Head of caudate nucleus (tissue), 42 donors: ENCODE measurements at places on chromosomes 6 and 20.

GRCh38 chr6:130765181-130765727 lies 62.0 kb upstream of the SMLR1 start:
- DNase-seq = no peak

- no peak for DNase-seq
Observed at GRCh38 chr6:161429921-161430490, 156.1 kb upstream of the AGPAT4 start.

GRCh38 chr6:82506526-82506925 lies 142.9 kb downstream of the TPBG start:
- no peak for DNase-seq

GRCh38 chr6:122604676-122605075 lies 5.5 kb upstream of the PKIB start:
- DNase-seq = no peak

GRCh38 chr20:475463-476357 lies 13.4 kb upstream of the TBC1D20 start:
- DNase-seq = no peak

DNA sequence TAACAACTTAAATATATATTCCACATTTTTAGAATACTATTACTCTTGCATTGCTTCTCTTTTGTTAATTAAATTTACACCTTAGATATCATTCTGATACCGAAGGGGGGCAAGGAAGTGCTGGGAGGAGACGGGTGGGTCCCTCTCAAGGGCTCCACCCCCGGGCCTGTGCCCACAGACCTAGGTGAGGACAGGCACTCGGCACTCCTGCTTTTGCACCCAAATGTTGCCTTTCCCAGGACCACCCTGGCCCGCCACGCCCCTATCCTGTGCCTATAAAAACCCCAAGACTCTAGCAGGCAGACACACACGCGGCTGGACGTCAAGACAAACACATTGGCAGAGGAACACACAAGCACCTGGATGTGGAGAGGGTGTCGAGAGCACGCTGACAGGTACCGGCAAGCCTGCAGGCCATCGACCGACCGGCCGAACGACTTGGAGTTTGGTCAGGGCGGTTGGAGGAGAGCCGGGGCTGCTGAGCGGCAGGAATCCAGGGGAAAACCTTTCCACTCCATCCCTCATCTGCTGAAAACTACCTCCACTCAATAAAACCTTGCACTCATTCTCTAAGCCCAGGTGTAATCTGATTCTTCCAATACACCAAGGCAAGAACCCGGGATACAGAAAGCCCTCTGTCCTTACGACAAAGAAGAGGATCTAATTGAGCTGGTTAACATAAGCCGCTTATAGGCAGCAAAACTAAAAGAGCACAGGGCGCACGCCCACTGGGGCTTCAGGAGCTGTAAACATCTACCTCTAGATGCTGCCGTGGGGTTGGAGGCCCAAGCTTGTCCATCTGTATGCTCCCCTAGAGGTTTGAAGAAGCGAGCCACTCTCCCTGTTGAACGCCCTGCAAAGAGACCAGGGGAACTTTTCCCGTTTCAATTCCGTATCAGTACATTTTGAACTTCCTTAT lies 197.4 kb upstream of the PRSS16 start:
- no peak for DNase-seq

DNA sequence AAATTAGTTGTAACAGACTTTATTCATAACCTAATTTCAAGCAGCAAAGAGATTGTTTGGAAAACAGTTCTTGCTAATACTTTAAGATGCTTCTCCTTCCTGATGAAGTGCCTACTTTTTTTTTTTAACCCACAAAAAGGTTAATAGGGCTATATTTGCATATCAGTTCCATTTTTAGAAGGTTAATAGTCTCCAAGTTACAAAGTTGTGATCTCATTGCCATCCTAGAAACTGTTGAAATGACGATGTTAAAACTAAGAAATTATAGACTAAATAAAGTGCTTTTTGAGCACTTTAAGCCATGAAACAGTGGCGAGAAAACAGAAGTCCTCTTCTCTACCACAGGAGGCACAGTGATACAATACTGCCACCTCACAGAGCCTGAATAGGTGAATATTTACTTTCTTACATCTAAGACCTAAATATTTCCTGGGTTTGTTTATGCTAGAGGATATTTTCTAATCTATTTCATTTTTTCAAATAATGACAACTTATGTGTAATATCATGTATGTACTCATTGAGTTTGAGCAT lies 5.3 kb downstream of the RNF144B start:
- no peak for DNase-seq

DNA sequence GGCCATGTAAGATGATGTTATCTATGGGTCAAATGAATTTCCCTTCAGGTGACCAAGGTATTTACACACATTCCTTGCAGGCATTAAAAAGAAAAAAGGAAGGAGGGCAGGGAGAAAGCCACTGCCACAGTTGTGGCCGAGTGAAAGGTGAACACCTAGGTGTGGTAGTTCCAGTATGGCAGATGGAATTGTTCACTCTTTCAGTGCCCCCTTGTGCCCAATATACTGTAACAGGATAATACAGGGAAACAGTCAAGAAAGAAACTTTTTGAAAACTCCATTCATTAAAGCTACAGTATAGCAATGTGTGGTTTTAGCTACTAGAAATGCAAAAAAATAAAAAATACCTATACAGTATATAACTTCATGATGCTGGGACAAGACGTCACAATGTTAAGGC lies 52.1 kb downstream of the BMP2 start:
- DNase-seq = no peak

DNA sequence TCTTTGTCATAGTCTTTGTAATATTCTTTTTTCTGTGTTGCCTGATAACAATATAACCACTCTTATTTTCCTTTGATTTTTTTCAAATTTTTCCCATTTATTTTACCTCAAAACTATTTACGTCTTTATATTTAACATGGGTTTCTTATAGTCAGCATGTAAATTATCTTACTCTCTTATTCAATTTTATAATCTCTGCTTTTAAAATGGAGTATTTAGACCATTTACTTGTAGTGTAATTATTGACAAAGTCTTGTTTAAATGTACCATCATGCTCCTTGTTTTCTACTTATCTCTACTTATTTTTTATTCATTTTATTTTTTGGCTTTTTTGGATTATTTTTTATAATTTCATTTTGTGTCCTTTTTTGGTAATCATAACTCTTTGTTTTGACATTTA lies 476.5 kb upstream of the MAP3K7 start:
- DNase-seq = no peak

- DNase-seq = no peak
Observed at GRCh38 chr20:41531518-41532275, 86.5 kb downstream of the CHD6 start.

DNA sequence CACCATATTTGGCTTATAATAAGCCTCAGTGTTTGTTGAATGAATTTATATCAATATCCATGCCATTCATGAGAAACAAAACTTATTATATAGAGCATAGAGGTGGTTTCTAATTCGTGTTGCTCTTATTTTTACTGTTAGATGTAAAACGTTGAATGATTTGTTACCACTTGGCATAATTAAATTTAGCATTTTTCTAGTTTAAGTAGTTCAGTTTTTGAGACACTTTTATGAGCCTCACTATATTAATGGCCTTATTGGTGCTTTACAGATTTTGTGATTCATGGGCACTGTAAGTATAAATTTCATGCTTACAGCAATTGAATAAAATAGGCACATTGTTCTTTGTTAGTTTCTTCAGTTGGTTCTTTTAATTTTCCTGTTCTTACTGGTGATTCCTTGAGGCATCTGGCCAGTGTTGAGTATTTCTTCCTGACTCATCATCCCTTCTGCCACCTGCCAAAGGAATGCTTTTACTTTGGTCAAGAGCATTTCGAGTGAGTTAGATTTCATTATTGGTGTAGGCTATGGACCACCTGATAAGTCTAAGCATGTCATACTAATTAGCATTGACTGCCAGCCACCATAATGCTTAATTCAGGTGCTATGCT lies 34.8 kb downstream of the CDKAL1 start:
- no peak for DNase-seq

DNA sequence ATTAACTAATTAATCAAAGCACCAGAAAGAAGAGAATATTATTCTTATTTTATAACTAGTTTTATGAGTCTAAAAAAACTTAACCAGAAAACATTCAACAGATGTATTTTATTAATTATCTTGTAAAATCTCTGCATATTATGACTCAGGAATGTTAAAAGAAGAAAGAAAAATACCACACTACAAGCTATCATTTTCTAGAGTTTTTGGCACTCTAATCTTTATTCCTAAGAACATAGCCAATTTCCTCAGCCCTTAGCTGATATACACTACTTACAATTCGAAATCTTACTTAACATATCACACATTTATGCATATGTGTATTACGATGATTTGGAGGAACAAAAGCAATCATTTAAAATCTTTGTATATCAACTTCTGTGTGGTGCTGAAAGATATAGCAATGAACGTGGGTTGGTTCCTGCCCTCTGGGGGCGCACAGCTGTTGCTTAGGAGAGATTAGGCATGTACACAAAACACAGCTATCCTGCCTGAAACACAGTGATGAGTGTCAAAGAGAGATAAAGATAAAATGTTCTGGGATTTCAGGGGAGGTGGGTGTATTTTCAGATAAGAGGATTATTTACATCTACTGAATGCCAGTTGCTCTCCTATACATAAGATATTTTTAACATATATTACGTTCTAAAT lies 404.5 kb downstream of the SYNE1 start:
- DNase-seq = no peak

DNA sequence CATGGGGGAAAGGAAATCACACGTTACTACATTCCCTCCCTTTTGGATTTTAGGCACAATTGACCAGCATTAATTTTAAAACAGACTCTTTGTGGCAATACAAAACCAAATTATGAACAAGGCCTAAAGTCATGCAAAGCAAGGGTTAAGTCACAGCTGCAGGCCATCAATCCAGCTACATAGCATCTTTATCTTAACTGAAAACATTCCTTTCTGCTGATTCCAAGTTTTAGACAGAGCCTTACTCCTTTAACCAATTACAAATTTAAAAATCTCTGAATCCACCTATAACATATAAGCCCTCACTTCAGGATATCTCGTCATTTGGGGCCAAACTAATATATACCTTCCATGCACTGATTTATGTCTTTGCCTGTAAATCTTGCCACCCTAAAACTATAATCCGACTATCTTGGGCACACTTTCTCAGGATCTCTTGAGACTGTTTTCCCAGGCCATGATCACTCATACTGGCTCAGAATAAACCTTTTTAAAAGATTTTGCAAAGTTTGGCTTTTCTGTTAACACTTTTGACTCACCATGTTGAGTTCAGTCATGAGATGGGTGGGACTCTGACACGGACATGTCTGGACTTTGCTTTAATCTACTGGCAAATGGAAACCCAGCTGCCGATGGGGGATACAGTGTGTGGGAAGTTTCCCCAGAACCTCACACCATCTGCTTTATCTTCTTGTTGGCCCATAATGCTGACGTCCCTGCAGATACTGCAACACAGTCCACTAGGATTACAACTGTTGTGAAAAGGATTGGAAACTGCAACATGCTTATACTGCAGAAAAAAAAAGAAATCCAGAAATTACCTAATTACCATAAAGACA lies 757.0 kb downstream of the PTPRT start:
- no peak for DNase-seq

- DNase-seq = no peak
Observed at GRCh38 chr20:7437311-7437710, 502.9 kb downstream of the HAO1 start.

DNA sequence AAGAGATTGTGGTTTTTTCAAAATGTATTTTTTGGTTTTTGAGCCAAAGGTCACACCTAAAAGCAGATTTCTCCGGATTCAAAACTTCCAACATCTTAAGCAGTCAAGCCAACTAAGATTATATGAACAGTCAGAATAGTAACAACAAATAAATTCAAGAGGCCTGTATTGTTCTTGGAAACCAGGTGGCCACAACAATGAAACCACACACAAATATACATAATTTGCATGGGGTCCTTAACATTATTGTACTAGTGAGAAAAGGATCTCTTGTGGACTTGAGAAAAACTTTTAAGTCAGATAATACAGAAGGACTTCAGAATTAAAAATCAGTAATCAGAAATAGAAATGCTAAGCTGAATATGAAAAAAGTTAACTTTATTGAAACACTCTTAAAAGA lies 40.6 kb downstream of the NOL7 start:
- DNase-seq = no peak

GRCh38 chr6:30988209-30988825 lies 4.8 kb downstream of the MUC21 start:
- no peak for DNase-seq

DNA sequence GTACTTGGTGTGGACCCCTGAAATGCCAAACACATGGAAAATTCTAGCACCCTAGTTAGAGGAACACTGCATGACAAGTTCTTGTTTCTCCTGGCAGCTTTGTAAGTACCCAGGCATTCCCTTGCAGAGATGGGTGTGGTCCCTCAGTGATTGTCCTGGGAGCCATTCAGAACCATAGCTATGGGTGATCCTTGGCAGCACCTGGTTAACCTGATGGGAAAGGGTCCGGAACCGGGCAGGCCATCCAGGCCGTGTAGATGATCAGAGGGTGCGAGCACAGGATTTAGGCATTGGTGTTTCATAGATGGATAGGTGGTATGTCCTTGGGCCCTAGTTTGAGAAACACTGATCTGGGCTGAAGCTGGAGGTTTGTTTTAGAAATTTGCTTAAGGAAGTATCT lies 95.8 kb downstream of the RPP40 start:
- DNase-seq = no peak

- no peak for DNase-seq
Observed at GRCh38 chr20:47544240-47544639, 42.6 kb downstream of the NCOA3 start.

- no peak for DNase-seq
Observed at GRCh38 chr6:46254946-46255345, 84.2 kb upstream of the ENPP5 start.

GRCh38 chr20:64121586-64121985 lies 14.2 kb upstream of the NPBWR2 start:
- no peak for DNase-seq

DNA sequence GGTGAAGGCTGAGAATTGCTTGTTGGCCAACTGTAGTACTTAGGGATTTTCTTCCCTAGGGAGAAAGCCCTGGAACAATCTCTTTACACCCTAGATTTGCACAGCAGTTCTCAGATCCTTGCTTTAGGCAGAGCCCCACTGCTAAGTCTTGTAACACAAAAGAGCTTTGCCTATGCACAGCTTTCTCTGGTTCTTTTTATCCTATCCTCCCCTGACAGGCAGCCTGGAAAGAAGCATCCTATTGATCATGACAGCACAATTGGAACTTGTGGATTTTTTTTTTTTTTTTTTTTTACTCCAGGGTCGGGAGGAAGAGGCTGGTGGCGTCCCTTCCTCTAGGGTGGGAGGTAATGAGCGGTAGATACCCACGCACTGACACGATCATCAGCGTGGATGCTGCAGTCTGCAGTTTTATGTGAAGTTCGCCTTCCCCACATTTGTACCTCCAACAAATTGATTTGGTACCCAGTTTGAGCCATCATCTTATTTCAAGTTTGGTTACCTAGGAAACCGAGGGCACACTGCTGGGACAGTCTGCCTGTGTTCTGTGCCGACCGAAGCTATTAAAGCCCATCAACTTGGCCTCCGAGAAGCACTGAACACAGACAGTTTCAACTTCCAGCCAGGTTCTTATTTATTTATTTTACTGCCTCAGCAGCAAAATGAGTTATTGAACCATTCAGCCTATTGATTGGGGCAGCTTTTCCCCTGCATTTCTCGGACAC lies 110.1 kb downstream of the NRN1 start:
- no peak for DNase-seq

- no peak for DNase-seq
Observed at GRCh38 chr20:20261159-20261558, 106.7 kb upstream of the INSM1 start.

GRCh38 chr20:48999890-49000870 lies 45.9 kb upstream of the CSE1L start:
- DNase-seq = no peak

- no peak for DNase-seq
Observed at GRCh38 chr6:10591422-10592160, 70.4 kb downstream of the GCNT2 start.

GRCh38 chr6:125293587-125293986 lies 8.2 kb downstream of the HDDC2 start:
- no peak for DNase-seq
